ENCODE measurements at places on chromosomes 1 and 21. TPM values are rescaled to one million over a fixed set of nuclear protein-coding genes. Genes with fewer than 3 reads are reported as not detected.

Gene ETV3L
- total RNA-seq = not detected

Gene PADI3
- not detected for total RNA-seq

Gene RIPPLY3
- total RNA-seq = not detected

Gene RNU1-2
- 5,937 TPM for total RNA-seq

Measured in CD4-positive, alpha-beta T cell (primary cell).